Left cardiac atrium (tissue), 4 donors: ENCODE measurements at places on chromosomes 12 and 14. TPM values are rescaled to one million over a fixed set of nuclear protein-coding genes. Genes with fewer than 3 reads are reported as not detected.

- no peak for DNase-seq
Measured at GRCh38 chr12:89461649-89462612, 62.7 kb downstream of the GALNT4 start.

GRCh38 chr14:87940894-87941293 is 52.1 kb downstream of the GALC start:
- DNase-seq: no peak

- DNase-seq: peak; percentile 33
Measured at GRCh38 chr12:20040831-20041230, 327.5 kb upstream of the PDE3A start.

GRCh38 chr12:93959657-93960056 is 188.7 kb upstream of the PLXNC1 start:
- DNase-seq: no peak

The REP15 gene
- 3.5 TPM for total RNA-seq

The DRAM1 gene
- total RNA-seq: 14.2 TPM

- no peak for DNase-seq
Measured at GRCh38 chr14:43438056-43438455, 1069.0 kb downstream of the FSCB start.

The KSR2 gene
- total RNA-seq: 0.05 TPM

DNA sequence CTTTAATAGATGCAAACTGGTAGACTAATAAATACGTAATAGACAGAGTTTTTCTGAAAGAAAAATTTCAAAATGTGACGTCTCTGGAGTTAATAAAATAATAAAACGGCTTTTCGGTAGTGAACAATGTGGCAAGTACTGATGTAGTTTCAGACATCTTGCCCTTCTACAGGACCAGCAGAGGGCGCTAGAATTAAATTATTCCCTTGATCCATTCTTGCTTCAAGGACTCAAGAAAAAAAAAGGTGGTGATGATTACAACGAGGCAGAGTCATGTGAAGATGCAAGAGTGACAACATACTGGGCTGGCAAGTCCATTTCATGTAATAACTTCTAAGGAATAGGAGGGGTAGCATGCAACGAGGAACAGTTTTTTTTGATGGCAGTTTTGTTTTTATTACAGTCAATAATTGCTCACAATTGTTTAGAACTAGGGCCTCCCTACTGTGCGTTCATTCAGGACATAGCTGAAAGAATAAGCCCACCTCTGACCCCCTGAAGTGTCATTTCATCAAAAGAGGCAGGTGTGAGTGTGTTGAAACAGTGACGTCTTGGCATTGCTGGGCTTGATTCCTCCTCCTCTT is 101.0 kb upstream of the GZMB start:
- DNase-seq: peak; percentile 25

GRCh38 chr14:76687611-76688382 is 73.5 kb upstream of the VASH1 start:
- DNase-seq: no peak

DNA sequence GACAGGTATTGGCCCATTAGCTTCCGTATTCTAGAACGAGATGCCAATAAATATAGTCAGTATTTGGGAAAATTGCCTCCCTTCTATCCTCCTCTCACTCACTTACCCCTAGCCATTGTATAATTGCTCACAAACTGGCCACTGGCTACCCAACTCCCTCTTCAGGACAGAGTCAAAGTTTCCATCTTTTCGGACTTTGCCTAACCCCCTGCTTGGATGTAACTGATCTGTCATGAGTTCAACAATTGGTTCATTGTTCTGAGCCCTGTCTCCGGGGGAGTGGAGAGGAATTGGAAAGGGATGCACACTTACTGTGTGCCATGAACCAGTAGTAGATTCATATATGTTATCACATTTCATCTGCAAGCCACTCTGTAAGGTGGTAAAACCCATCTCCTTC is 12.2 kb downstream of the MYRFL start:
- DNase-seq: no peak

The TRIP11 gene
- total RNA-seq: 59.2 TPM

The PSME2 gene
- total RNA-seq: 65.5 TPM

DNA sequence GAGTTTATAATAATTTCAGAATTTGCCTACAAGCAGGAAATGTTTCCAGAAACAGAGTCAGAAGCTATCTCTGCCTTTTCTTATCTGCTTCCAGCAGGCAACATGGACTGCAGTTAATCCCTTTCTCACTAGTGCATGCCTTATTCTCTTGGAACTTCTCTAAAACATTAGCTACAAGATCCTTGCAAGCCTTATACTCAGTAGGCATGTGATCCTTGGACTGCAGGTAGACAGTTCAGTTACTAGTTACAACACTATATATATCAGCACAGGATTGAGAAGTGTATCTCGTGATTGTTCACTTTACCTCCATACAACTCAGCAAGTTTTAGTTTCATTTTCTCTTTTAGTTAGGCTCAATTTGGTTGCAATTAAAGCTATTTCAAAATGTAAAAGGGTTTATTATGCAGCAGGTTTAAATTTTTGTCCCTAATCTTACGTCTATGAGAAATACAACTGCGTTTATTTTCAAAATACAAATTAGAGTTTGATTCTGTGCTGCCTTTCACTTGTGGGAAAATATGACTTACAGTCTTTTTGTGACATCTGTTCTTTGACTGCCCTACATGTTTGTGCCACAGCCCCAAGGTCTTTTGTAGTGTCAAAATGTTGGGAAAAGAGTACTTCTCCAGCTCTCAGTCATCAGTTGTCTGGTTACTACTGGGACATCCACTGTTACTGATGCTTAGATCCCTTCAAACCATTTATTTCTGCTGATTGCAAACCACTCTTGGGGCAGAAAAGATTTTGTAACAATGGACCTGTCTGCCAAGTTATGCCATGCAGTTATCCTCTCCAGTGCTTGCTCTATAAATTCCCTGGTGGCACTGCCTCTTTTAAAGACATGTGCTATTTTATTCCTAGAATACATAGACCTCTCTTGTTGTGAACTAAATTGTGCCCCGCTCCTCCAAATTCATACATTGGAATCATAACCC is 709.0 kb upstream of the FOXG1 start:
- no peak for DNase-seq

- DNase-seq: no peak
Measured at GRCh38 chr14:68853749-68854148, 60.9 kb upstream of the ZFP36L1 start.

DNA sequence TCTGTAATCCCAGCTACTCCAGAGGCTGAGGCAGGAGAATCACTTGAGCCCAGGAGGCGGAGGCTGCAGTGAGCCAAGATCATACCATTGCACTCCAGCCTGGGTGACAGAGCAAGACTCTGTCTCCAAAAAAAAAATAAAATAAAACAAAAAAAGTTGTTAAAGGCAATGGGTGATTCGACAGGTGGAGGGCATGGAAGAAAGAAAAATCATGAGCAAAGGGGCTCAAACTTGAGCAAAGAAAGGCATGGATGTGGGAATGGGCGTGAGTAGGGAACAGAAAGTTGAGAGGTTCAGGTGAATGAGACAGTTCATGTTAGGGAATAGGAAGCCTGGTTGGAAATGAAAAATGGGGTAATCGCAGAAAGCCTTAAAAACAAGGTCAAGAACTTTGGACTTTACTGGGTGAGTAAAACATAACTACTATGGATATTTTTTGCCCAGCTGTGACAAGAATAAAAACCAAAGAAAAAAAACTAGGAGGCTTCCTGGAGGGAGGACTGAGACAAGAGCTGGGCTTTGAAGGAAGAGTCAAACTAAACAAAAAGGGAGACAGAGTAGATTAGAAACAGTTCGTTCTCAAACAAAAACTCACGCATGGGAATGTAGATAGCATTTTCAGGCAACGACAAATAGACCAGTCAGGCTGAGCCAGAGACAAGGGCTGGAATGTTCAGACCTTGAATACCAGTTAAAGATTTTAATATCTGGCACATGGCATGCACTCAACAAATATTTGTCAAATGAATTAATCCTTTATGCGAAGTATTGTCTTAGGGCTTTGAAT is 18.8 kb downstream of the PYM1 start:
- DNase-seq: no peak

The MDGA2 gene
- 0.09 TPM for total RNA-seq

- peak; percentile 44 for DNase-seq
Measured at GRCh38 chr14:93906341-93907329, 20.5 kb upstream of the FAM181A start.

- no peak for DNase-seq
Measured at GRCh38 chr14:47674543-47675465, 601 bp downstream of the MDGA2 start.
